Mesenteric fat pad (tissue), 1 donor: ENCODE measurements at places on chromosomes 4 and X. TPM values are rescaled to one million over a fixed set of nuclear protein-coding genes. Genes with fewer than 3 reads are reported as not detected.

DNA sequence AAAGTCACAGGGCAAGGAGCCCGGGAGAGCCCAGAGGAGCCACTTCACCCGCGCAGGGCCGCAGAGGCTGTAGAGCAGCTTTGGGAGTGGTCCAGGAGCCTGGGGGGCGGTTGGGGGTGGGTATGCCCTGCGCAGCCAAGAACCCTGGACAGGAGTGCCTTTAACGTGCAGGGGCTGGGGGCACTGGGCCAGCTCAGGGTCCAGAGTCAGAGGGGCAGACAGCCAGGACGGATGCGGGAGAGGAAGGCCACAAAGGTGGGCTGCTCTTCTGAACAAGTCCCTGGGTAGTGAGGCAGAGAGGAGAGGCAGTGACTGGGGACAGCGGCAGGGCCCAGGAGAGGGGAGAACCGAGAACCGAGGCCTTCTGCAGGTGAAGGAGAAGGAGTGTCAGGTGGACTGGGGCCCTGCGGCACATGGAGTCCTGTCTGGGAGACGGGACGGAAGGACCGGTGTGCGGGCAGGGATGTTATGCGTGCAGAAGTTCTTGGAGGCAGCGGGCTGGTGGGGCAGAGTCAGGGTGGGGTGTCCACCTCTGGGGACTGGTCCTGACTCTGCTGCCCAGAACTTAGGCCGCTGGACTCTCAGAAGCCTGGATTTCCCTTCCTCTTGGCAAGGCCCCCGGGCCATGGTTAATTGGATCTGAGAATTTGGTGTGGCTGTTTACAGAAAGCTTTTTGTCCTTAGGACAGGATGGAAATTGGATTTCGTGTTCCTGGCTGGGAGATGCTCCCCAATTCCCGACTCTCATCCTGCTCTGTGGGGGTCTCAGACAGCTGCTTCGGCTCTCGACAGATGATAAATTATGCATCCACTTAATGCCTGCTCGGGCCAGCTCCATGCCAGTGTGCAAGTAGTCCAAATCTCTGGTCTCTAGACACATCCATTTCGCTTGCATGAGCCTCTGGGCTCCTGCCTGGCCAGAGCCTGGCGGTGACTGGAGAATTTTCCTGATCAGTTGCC is 31.9 kb downstream of the ADRA2C start:
- no peak for DNase-seq

- DNase-seq: no peak
Measured at GRCh38 chr4:90515191-90515590, 388.0 kb downstream of the CCSER1 start.

DNA sequence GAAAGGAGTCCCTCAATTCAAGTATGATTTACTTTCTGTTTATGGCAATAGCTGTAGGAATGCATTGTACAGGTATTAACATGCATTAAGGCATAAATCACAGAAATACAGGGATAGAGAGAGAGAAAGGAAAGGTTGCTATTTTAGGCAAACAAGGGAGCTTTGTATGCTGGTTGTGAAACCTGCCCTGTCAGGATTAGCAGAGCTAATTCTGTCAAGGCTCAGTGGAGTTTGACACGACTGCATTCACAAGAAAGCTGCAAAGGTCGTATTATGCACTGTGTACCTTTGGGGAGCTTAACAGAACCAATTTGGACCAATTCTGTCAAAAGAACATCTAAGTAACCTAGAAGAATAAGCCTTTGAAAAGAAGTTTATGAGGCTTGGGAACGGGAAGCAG is 239.3 kb downstream of the GRIA2 start:
- no peak for DNase-seq

Gene SFRP2
- 38.2 TPM for total RNA-seq

DNA sequence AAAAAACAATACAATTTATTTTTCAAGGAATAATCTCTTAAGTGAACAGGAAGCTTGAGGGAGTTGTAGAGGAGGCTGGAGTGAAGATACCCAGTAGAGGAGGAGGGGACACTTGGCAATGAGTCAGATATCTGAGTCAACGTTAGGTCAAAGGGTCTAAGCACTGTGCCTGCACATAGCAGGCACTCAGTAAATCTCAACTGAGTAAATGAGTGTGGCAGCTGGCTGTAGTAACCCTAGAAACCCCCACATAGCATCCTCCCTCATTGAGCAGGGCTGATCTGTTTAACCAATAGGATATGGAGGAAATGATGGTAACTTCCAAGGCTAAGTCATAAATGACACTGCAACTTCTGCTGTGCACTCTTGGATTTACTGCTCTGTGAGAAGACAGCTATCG is 186.0 kb upstream of the FAM241A start:
- DNase-seq: no peak
